ENCODE measurements at places on chromosomes 16 and 17.

DNA sequence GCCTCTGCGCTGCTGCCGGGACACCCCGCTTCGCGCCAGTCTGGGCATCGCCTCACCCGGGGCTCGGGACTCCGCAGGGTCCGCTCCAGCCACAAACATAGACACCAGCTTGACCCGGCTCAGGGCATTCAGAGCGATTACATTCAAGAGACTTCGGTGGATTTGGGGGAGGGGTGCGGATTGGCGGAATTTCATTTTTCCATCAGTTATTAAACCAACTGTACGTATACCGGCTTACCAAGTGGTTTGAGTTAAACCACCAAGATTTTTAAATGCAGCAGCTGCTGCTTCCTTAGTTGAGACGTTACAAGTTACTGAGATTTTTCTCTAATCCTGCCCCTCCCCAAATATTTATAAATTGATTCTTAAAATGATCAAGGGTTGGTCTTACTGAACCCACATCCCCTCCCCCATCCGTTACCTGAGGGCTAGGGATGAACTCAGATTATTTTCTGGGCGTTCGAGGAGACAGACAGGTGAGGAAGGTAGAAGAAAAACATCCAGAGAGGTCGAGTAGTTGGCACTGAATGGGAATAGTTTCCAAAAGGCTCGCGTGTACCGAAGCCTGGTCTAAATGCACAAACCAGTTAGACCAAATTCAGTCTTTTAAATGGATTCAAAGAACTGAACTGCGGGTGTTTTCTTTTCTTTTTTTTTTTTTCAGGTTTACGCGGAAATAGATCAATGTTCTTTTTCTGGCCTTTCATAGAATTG is 1.5 kb downstream of the CRHR1 start:
- DNase-seq = no peak

- DNase-seq = no peak
These were observed 76.3 kb downstream of the USP32 start for GRCh38 chr17:60315650-60316049.

- DNase-seq = no peak
These were observed 25.6 kb downstream of the MGAT5B start for GRCh38 chr17:76893623-76894334.

GRCh38 chr17:71335212-71335611 is 785.6 kb upstream of the SOX9 start:
- DNase-seq = no peak

DNA sequence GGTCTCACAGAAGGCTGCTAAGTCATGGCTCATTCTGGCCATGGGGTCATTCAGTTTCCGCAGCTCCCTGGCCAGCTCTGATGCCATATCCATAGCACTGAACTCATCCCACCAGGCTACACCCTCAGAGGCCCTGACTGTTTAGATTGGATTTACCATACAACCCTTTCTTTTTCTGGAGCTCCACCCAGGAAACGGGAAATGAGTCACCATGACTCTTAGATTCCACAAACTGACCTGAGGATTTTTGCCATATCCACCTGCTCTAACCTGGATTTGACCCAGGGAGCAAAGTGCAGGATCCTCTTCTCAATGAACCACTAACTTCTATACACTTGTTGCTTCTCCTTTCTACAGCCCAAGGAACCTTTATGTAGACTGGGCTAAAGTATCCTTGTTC is 20.3 kb upstream of the CALB2 start:
- no peak for DNase-seq

- peak; percentile 40 for DNase-seq
These were observed 69.2 kb downstream of the CDC27 start for GRCh38 chr17:47119746-47120520.

DNA sequence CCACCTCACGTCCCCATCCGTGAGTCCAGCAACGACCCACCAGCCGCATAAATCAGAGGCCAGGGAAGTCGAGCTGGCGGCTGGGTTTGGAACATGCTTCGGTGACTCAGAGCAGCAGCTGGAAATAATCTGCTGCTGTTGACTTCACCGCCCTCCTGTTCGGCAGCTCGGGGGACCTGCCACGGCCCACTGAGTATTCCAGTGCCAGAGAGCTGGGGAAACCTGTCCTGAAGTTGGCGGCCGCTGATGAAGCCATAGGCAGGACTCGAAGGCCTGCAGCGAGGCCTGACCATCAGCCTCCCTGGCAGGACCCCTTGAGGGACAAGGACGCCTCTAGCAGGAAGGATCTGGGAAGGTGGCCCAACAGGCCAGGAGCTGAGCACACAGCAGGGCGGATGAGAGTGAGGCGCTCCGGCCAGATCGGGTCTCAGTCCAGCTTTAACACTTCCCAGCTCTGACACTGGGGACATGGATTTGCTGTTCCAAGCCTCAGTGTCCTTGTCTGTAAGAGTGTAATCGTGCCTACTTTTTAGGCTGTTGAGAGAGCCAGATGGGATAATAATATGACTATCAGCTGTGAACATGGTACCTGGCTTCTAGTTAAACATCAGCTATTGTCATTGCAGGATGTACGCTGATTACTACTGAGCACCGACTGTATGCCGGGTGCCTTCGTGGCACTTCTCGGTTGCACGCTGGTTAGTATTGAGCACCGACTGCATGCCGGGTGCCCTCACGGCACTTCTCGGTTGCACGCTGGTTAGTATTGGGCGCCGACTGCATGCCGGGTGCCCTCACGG is 50.4 kb upstream of the CIBAR2 start:
- DNase-seq = peak; percentile 54

GRCh38 chr16:88602091-88602490 is 31.9 kb downstream of the ZC3H18 start:
- DNase-seq = no peak

DNA sequence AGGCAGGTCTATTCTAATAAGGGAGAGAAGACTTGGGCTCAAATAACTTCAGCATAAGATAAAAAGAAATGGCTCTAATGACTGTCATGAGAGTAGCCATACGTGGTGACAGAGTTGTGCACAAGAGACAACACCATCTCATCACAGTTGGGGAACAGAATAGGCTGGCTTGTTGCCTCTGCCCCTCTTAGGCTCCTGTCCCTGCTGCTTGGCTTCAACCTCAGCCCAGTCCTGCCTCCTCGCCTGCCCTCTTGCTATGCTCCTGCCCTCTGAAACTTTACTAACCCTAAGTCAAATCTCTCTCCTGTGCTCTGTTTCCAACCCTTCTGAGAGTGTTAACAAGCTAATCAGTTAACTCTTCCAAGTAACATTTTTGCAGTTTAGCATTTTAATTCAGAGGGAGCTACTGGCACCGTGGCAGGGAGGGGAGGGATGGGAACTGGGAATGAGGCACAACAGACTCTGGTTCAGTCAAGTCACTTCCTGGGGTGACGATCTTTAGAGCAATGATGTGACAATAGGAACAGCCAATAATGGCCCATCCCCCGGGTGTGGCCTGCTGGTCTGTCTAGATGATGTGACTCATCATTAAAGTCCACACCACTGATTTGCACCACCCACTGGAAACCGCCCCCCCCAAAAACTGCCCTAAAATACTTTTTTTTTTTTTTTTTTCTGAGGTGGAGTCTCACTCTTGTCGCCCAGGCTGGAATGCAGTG is 35.5 kb downstream of the DNAH17 start:
- no peak for DNase-seq

GRCh38 chr16:47258874-47259461 is 115.2 kb upstream of the NETO2 start:
- no peak for DNase-seq

DNA sequence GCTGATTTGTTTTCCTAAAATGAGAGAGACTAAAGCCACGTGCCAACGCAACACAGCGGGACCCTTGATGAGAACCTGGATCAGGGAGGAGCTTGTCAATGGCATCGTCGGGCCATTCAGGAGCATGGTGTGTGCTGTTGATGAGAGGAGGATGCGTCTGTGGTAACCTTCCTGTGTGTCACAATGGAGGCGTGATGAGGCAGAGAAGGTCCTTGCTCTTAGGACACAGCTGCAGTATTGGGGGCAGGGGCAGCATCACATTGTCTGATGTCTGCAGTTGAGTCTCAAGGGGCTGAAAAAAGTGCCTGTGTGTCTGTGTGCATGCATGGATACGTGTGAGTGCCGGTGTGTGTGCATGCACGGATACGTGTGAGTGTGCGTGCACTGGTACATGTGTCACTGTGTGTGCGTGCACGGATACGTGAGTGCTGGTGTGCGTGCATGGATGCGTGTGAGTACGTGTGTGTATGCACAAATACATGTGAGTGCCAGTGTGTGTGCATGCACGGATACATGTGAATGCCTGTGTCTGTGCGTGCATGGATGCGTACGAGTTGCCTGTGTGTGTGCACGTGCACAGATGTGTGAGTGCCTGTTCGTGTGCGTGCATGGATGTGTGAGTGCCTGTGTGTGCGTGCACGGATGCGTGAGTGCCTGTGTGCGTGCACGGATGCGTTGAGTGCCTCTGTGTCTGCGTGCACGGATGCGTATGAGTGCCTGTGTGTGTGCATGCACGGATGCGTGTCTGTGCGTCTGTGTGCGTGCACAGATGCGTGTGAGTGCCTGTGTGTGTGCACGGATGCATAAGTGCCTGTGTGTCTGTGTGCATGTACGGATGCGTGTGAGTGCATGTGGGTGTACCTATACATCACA is 39.3 kb downstream of the BAIAP2 start:
- no peak for DNase-seq

DNA sequence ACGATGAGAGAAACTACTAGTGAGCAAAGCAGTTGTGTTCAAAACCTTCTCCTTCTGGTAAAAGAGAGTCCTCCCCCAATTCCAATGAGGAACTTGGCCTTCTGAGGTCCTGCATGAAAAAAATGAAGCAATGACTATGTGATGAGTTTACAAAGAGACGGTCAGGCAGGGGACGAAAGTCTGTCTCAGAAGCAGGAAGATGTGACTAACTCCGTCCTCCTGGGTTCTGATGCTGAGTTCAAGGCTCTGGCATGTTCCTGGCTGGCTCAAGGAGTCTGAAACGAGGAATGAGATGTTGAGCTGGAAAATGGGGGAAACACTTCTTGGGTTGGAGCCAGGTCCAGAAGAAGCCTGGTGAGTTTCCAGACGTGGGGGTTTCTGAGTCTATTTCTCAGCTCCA is 129.6 kb downstream of the CPPED1 start:
- DNase-seq = no peak

- no peak for DNase-seq
These were observed 209.7 kb downstream of the CCDC182 start for GRCh38 chr17:57535249-57535966.

GRCh38 chr17:57624386-57624785 is 120.7 kb downstream of the CCDC182 start:
- DNase-seq = no peak

DNA sequence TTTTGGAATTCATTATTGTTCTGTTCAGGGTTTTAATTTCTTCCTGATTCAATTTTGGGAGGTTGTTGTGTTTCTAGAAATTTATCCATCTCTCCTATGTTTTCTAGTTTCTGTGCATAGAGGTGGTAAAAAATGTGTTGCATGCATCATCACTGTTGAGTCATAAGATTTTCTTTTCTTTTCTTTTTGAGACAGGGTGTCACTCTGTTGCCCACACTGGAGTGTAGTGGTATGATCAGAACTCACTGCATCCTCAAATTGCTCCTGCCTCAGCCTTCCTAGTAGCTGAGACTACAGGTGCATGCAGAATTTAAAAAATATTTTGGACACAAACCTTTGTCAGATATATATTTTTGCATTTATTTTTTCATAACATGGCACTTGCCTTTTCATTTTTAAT is 184.8 kb downstream of the BCAS3 start:
- no peak for DNase-seq

DNA sequence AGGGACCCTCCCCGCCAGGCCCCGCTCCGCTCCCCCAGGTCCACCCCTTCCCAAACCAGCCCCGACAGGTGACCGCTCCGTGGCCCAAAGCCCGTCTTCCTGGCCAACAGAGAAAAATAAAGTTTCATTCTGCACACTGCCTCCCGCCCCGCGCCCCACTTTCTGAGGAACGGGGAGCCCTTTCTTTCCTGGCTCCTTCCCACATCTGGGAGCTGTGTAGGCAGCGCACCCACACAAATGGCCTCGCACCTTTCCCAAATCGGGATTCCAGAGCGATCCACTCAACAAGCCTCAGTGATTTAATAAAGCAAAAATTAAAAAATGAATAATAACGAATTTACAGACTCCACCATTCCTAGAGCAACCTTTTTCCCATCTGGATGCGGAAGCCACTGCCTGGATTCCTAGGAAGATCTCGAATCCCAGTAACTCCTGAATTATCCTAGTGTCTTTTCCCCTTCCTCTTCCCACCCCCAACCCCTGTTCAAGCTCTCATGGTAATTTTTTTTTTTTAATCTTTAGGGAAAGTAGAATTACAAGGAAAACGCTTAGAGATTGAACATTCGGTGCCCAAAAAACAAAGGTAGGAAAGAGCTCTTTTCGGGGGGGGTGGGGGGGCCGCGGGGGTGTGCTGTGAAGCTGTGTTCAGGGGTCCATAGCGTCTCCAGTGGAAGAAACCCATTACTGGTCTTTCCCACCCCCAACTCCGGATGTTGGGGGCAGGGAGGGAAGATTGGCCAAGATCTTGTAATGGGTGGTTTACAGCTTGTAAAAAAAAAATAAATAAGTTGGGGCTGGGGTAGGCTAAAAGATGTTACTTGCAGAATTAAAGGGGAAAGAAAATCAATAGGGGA is 1.6 kb downstream of the IGF2BP1 start:
- DNase-seq = no peak

DNA sequence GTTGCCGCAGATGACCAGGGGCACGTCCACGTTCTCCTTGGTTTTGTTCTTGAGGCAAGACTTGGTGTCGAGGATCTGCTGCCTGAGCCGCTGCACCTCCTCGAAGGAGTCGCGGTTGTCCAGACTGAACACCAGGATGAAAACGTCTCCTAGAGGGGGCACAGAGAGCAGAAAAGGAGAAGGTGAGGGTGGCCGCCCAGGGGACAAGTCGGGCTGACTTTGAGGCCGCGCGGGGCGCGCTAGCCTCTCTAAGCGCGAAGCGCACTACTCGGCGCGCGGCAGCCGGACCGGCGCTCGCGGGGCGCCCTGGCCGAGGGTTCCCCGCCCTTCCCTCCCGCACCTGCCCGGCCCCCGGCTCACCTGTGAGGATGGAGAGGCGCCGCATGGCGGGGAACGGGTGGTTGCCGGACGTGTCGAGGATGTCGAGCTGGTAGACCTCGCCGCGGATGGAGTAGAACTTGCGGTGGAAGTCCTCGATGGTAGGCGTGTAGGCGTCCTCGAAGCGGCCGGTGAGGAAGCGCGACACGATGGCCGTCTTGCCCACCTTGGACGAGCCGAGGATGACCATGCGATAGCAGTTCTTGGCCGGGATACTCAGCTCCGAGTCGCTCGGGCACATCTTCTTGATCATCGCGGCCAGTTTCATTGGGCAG is 533 bp downstream of the RASD1 start:
- no peak for DNase-seq

- DNase-seq = no peak
These were observed 190.2 kb downstream of the PRKCA start for GRCh38 chr17:66492561-66493005.

Measured in fibroblast of skin of left quadriceps (primary cell).